Lower lobe of right lung (tissue), 2 donors: ENCODE measurements at places on chromosomes 12 and 14.

GRCh38 chr14:75427126-75427481, 718 bp upstream of the JDP2 start:
- peaks cover 5% of the 10 kb centered on the region for H3K36me3 ChIP-seq
- H3K27ac ChIP-seq, result peak overlapping the region; percentile 92
- no peaks in the 10 kb centered on the region for H3K27me3 ChIP-seq
- H3K4me3 ChIP-seq, result peak overlapping the region; percentile 63
- DNase-seq, result peak; percentile 67

- no peak overlapping the region for H3K4me3 ChIP-seq
- no peak for DNase-seq
- H3K27ac ChIP-seq, result no peak overlapping the region
- H3K36me3 ChIP-seq, result no peaks in the 10 kb centered on the region
- no peaks in the 10 kb centered on the region for H3K4me1 ChIP-seq
- no peaks in the 10 kb centered on the region for H3K27me3 ChIP-seq
Observed at GRCh38 chr12:84704856-84705255, 207.7 kb downstream of the SLC6A15 start.

DNA sequence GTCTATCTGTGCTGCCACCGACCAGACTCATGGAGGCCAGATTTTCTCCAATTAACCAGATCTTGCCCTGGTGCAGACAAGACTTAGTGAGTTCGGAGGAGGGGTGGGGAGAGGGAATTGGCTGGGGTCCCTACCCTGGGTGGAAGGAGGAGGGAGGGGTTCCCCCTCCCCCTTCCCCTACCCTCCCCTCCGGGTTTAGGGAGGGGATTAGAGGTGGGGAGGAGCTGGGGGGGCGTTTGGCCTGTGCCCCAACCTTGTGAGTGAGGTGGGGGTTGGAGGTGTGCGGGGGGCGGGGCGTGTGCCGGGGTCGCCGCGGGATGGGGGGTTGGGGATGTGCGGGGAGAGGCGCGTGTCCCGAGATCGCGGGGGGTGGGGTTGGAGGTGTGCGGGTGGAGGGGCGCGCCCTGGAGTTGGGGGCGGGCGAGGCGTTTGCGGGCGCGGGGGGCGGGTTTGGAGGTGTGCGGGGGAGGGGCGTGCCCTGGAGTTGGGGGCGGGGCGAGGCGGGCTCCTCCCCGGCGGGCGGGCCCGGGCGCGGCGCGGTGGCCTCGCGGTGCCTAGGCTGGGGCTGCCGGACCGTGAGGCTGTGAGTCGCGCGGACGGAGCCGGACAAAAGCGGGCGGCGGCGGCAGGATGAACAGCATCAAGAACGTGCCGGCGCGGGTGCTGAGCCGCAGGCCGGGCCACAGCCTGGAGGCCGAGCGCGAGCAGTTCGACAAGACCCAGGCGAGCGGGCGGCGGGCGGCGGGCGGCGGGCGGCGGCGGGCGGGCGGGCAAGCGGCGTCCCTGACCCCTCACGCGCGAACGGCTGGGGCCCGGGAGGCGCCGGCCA, at the start of gene HIP1R:
TSS of gene HIP1R (plus strand) at position 537 of the 829 bp plus-strand sequence. CDS start at position 631, 94 bp downstream.
- H3K4me1 ChIP-seq, result peaks cover 29% of the 10 kb centered on the region
- peak; percentile 65 for DNase-seq
- peak within 1 kb of the TSS; percentile 81 for H3K27ac ChIP-seq
- H3K4me3 ChIP-seq, result peak within 1 kb of the TSS; percentile 70

GRCh38 chr12:121765573-121765972, 27.9 kb downstream of the RHOF start:
- no peak for DNase-seq
- no peaks in the 10 kb centered on the region for H3K4me1 ChIP-seq
- no peaks in the 10 kb centered on the region for H3K27me3 ChIP-seq

GRCh38 chr12:8894378-8894777, 19.9 kb upstream of the PHC1 start:
- no peak overlapping the region for H3K27ac ChIP-seq
- peaks cover 5% of the 10 kb centered on the region for H3K4me1 ChIP-seq
- H3K36me3 ChIP-seq, result no peaks in the 10 kb centered on the region
- no peak overlapping the region for H3K4me3 ChIP-seq
- no peaks in the 10 kb centered on the region for H3K27me3 ChIP-seq

DNA sequence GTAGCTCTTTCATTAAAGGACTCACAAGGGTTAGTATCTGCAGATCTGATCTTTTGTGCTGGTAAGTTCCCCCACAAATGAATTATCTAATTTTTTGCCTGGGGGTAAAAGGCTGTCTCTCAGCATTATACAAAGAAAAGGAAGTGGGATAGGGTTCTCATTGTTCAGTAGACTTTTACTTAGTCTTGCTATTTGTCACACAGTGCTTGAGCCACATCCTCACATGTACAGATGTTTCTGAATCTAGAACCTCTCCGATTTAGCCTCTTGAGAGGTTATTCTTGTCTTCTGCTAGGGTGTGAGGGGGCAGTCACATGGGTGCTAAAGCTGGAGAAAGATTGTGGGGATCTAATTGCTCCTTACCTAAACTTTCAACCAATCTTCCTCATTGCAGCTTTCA, 93.0 kb downstream of the SLC41A2 start:
- no peaks in the 10 kb centered on the region for H3K36me3 ChIP-seq
- H3K4me3 ChIP-seq, result no peak overlapping the region
- no peak overlapping the region for H3K27ac ChIP-seq
- H3K4me1 ChIP-seq, result peaks cover 25% of the 10 kb centered on the region
- DNase-seq, result no peak
- H3K27me3 ChIP-seq, result no peaks in the 10 kb centered on the region

DNA sequence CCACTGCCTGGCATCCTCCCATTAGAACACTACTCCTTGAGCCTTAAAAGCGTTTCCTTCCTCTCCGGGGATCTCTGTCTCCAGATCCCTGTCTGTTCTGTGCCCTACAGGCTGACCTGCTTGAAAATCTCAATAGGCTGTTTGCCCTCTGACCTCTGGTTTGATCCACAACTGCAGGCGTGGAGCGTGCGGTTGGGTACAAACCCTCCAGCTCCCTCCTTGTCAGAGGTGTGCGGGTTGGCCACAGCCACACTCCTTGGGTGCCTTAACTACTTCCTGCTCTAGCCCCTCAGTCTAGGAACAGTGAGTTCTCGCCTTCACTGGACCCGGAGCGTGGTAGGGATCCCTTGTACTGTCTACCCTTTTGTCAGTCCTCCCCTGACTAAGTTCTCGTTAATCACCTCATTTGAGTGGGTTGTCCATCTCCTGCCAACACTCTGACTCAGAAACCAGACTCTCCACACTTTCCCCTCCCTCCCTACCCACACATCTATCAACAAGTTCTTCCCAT, 33.1 kb downstream of the CMKLR1 start:
- no peaks in the 10 kb centered on the region for H3K36me3 ChIP-seq
- no peaks in the 10 kb centered on the region for H3K27me3 ChIP-seq
- H3K27ac ChIP-seq, result peak overlapping the region; percentile 85
- H3K4me1 ChIP-seq, result peaks cover 91% of the 10 kb centered on the region
- no peak for DNase-seq
- peak overlapping the region; percentile 21 for H3K4me3 ChIP-seq

DNA sequence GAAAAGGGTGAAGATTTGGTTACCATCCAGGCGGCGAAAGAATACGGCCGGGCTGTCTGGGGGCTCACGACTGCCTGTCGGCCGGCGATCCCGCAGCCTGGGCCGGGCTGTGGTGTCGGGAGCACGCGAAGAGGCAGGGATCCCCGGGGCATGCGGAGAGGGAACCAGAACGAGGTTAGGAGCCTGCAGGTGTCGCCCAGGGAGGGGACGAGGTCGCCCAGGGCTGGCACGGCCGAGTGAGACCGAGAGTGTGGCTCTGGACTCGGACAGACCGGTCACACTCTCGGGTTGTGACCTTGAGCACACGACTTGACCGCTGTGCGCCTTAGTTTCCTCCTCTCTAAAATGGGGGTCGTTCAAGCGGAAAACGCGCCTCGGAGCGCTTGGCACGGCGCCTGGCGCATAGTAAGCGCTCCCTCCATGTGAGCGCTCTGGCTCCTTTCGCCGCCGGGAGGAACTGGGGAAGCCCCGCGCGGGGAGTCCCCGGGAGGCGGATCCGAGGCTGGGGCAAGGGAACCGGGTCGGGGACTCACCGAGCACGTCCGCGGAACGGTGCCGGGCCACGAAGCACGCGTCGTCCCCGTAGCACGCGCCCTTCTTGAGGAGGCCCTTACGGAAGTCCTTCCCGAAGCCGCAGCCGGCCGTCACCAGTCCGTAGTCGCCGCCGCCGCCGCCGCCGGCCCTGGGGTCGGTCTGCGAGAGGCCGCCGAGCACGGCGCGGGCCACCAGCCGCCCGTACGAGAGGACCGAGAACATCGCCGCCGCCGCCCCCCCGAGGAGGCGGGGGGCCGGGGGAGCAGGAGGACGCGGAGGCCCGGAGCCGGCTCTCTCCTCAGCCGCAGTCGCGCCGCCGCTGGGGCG, 612 bp downstream of the PPTC7 start:
- peaks cover 69% of the 10 kb centered on the region for H3K4me1 ChIP-seq
- no peaks in the 10 kb centered on the region for H3K27me3 ChIP-seq
- H3K36me3 ChIP-seq, result no peaks in the 10 kb centered on the region
- peak; percentile 85 for DNase-seq
- H3K27ac ChIP-seq, result peak overlapping the region; percentile 94

DNA sequence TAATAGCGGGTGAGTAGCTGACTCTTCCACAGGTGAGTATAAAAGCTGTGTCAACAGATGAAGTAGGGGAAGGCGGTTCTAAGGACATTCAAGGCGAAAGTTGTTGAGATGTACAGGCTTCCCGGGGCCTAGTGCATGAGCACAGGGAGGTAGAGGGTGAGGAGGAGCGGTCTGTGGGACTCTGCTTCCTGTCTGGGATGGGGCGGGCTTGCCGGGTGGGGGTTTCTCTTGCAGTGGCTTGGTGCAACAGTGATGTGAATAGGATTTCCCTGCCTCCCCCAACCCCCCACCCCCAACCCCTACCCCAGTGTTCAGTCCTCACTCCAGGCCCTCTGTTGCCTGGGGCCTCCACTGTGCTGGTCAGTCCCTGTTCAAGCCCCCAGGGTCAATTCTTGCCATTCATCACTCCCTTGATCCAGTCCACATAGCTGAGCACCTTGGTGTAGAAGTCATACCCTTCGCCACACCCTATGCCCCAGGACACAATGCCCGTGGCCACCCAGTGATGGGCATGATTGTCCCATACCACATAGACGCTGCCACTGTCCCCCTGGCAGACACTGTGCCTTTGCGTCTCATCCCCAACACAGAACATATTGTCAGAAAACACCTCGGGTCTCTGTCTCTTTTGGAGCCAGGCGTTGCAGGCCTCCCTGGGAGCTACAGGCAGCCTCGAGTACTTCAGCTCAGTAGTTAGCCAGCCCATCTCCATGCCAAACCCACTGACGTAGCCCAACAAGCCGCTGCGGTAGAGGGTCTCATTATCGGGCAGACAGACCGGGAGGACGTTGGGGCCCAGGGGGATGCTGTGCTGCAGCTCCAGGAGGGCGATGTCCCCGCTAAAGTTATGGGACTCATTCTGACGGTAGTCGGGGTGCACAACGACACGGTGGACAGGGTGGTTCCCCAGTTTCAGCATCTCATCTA, 4.0 kb upstream of the C1R start:
- H3K27ac ChIP-seq, result no peak overlapping the region
- peaks cover 7% of the 10 kb centered on the region for H3K4me1 ChIP-seq
- no peaks in the 10 kb centered on the region for H3K27me3 ChIP-seq
- peaks cover 40% of the 10 kb centered on the region for H3K36me3 ChIP-seq
- no peak overlapping the region for H3K4me3 ChIP-seq

DNA sequence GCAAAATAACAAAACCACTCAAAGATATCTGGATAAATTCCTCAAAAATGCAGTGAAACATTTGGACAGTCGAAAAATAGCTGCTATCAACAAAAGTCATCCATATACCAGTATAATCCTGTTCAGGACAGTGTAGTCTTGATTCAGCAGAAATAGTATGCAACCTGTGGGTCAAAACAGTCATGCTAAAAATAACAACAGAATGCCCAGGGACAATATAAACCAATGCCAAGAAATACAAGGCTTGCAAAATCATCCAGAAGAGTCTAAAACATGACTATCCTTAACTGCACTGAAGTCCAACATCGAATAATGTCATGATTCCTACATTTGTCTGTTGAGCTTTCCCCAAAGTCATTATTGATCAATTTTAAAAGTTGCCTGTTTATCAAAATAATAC, 425.9 kb downstream of the FSCB start:
- H3K27me3 ChIP-seq, result no peaks in the 10 kb centered on the region
- DNase-seq, result no peak
- no peak overlapping the region for H3K4me3 ChIP-seq

DNA sequence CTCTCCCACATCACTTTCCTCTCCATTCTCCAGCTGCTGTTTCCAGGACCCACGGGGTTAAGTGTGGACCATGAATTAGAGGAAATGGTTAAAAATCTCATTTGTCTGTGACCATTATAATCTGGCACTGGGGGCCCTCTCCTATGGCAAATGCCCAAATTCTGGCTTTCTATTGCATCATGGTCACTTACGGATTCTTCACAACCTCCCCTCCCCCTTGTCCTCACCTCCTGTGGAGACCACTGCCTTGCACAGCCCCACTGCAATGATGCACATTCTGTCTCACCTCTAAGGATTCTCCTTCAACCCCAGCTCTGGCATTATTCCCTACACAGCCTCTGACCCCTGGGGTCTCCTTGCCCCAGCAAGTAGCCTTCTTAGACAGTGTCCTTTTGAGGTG, 18.9 kb downstream of the BCAT1 start:
- H3K27me3 ChIP-seq, result no peaks in the 10 kb centered on the region
- H3K27ac ChIP-seq, result no peak overlapping the region
- no peaks in the 10 kb centered on the region for H3K4me1 ChIP-seq
- no peak overlapping the region for H3K4me3 ChIP-seq
- no peak for DNase-seq

DNA sequence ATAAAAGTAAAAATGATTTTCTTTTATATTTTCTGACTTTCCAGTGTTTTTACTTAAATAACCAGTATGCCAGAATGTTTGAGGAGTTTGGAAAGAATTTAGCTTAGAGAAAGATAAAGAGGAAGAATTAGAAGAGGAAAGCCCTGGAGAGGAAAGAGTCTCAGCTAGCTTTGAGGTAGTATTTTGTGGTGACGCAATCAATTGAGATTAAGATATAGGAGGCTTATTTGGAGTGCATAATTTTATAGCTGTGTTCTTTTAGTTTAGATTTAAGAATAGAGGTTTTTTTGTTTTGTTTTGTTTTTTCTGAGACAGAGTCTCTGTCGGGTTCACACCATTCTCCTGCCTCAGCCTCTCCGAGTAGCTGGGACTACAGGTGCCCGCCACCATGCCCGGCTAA, 18.1 kb downstream of the CLEC2B start:
- no peaks in the 10 kb centered on the region for H3K27me3 ChIP-seq
- H3K4me3 ChIP-seq, result no peak overlapping the region
- no peak for DNase-seq
- no peaks in the 10 kb centered on the region for H3K4me1 ChIP-seq
- H3K27ac ChIP-seq, result no peak overlapping the region
- peaks cover 35% of the 10 kb centered on the region for H3K36me3 ChIP-seq

GRCh38 chr12:9625019-9625418, 17.3 kb upstream of the KLRB1 start:
- H3K36me3 ChIP-seq, result no peaks in the 10 kb centered on the region
- no peak for DNase-seq
- H3K27me3 ChIP-seq, result no peaks in the 10 kb centered on the region
- no peak overlapping the region for H3K27ac ChIP-seq
- no peak overlapping the region for H3K4me3 ChIP-seq
- no peaks in the 10 kb centered on the region for H3K4me1 ChIP-seq
